Activated B cell treated with CpG ODN at 0.5 μM for 24 hours (primary cell): ENCODE measurements at places on chromosomes 2 and 18. TPM values are rescaled to one million over a fixed set of nuclear protein-coding genes. Genes with fewer than 3 reads are reported as not detected.
A peak's percentile ranks its signal among the peaks of the same experiment; 100 is the strongest.

The PDE11A gene
- not detected in 2 replicates for total RNA-seq

DNA sequence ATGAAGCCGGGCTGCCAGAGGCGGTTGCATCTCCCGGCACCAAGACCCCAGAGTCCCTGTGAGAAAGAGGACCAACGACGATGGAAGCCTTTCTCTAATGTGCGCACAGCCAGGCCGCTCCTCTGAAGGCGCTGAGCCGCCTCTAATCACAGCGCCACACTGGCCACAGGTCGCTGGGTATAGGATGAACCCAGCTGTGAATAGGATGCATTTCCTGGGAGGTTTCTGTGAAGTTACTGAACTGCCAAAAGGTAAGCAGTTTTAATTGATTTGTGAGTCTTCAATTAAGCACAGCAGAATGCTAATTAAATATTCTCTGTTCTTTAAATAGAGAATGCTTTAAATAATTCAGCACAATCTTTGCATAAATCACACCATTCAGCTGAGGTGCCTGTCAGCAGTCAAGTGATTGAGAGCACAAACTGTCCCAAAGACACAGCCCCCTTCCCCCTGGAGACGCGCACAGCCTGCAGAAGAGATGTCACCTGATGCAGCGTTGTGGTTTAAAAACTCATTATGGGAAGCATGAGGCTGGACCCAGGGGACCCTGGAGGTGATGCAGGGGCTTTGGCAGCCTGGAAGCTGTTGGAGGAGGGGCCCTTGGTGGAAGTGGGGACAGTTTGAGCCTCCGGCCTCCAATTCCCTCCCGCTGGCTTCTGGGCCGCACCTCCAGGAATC lies 98.1 kb downstream of the RTP5 start:
- H3K27me3 ChIP-seq, result no peaks in the 10 kb centered on the region
- no peak overlapping the region for H3K27ac ChIP-seq
- H3K4me3 ChIP-seq, result no peak overlapping the region
- no peak for DNase-seq
- peaks cover 51% of the 10 kb centered on the region for H3K4me1 ChIP-seq
- peaks cover 22% of the 10 kb centered on the region for H3K36me3 ChIP-seq

- DNase-seq, result no peak
- no peak overlapping the region for H3K4me3 ChIP-seq
- H3K4me1 ChIP-seq, result peaks cover 32% of the 10 kb centered on the region
- H3K27me3 ChIP-seq, result no peaks in the 10 kb centered on the region
- H3K27ac ChIP-seq, result no peak overlapping the region
Measured at GRCh38 chr2:17759805-17760204, 5.9 kb downstream of the GEN1 start.

- H3K27ac ChIP-seq, result peak overlapping the region; percentile 74
- DNase-seq, result no peak
- H3K4me1 ChIP-seq, result peaks cover 24% of the 10 kb centered on the region
- peaks cover 76% of the 10 kb centered on the region for H3K36me3 ChIP-seq
Measured at GRCh38 chr2:202763916-202764315, 107.7 kb downstream of the ICA1L start.

DNA sequence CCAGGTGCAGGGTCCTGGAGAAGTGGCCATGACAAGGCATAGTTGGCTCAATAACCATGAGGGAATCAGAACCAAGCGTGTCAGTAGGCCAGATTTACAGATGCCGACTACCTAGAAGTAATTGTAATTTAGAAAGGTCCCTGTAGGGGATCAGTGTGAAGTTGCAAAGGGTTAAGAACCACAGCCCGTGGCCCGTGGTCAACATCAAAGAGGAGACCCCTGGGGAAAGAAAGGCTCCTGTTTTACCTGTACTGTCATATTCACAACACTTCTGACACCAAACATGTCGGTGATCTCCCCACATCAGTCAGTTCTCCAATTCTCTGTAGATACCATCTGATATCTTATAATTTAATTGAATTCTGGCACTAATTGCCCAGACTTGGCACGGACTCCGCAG lies 31.0 kb downstream of the SP100 start:
- H3K4me1 ChIP-seq, result peaks cover 95% of the 10 kb centered on the region
- H3K4me3 ChIP-seq, result peak overlapping the region; percentile 2
- H3K27ac ChIP-seq, result peak overlapping the region; percentile 99
- H3K36me3 ChIP-seq, result peaks cover 93% of the 10 kb centered on the region

DNA sequence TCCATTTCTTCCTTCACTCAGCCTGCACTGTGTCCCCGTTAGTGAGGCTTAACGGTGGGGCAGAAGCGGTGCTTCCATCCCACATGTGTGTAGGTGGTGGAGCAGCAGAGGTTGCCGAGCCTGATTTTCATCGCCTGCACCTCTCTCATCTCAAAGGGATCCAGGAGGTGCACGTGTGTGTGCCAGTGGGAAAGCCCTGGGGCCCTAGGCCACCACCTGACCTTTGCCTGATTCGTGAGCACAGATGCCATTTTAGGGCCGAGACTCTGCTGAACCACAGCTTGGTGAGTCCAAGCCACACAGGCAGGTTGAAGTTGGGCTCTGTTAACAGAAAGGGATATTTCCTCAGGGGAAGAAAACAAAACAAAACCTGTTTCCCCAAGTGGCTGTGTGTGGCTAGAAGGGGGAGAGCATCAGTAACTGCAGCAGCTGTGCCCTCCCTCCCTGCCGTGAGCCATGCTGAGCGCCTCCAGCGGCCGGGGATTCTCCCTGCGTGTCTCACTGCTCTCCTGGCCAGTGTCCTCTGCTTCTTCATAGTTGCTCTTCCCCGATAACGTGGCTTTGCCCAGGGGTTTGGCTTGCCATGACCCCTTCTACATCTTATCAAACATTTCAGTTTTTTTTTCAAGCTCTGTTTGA lies 81.5 kb downstream of the MAPRE2 start:
- peak overlapping the region; percentile 4 for H3K4me3 ChIP-seq
- H3K4me1 ChIP-seq, result peaks cover 45% of the 10 kb centered on the region
- no peaks in the 10 kb centered on the region for H3K27me3 ChIP-seq
- H3K27ac ChIP-seq, result peak overlapping the region; percentile 46
- no peak for DNase-seq
